ENCODE measurements at places on chromosomes 4 and X. TPM values are rescaled to one million over a fixed set of nuclear protein-coding genes. Genes with fewer than 3 reads are reported as not detected.

DNA sequence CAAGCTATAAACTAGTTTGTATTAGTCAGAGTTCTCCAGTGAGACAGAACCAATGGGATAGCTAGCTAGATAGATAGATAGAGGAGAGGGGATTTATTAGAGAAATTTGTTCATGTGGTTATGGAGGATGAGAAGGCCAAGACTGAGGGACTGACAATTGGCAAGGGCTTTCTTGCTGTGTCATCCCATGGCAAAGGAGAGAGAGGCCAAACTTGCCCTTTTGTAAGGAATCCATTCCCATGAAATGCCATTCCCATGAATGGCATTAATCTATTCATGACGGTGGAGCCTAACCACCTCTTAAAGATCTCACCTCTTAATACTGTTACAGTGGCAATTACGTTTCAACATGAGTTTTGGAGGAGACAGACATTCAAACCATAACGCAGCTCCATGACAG lies 58.1 kb downstream of the LINC00632 start:
- DNase-seq, result no peak

- no peak for DNase-seq
These were observed at the start of gene EREG for GRCh38 chr4:74364652-74365491. EREG (plus strand) TSS chr4:74365145; CDS start chr4:74365309, 164 bp downstream.

TNMD gene
- total RNA-seq, result not detected

GPRASP3 gene
- total RNA-seq, result 3.6 TPM

DNA sequence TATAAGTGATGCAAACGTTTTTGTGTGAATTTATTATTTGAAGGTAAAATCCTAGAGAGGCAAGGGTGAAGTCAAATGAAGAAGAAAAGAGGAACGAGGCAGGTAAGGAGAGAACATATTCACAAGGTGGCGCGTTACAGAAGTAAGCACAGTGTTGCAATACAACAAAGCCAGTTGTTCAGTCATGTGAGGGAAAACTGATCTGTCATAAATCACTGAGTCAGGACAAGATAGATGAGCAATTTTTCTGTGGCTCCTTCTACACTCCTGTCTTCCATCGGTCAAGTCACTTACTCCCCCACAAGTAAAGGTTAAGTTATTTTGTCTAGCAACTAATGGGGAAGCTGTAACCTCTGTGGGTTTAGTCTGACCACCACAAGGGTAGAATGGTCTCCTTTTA lies 203.0 kb upstream of the GK2 start:
- DNase-seq, result no peak

GRCh38 chrX:114712466-114712865 lies 128.6 kb downstream of the HTR2C start:
- no peak for DNase-seq

DNA sequence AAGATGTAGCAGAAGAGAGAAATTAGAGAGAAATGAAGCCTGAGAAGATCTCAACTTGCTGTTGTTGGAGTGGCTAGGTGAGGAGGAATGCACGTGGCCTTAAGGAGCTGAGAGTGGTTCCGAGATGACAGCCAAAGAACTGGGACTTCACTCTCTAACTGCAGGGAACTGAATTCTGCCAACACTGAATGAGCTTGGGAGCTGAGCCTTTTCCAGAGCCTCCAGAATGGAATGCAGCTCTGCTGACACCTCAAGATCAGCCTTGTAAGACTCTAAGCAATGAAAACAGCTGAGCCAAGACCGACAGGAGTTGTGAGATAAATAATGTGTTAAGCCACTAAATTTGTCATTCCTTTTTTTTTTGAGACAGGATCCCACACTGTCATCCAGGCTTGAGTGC lies 73.0 kb downstream of the TLL1 start:
- DNase-seq, result no peak

DNA sequence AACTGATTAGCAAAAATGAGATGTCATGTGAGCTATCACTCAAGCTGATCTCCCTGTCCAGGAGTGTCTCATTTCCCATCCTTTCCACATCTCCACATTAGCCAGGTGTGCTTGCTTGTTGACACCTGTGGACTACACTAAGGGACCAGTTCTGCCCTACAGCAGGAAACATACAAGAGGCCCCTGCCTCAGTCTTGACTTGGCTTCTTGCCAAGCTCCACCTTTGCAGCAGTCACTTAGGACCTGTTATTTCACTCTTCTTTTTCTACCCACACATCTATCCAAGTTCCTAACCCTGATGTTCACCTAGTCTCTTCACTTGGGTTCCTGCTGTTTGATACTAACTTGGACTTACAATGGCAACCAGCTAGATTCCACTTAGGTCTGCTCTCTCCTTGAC lies 13.2 kb downstream of the FRMD7 start:
- no peak for DNase-seq

All from glomerular endothelial cell (primary cell).